ENCODE measurements at places on chromosomes 13 and 19.

GRCh38 chr13:27450921-27451471 lies 632 bp upstream of the MTIF3 start:
- DNase-seq = no peak

DNA sequence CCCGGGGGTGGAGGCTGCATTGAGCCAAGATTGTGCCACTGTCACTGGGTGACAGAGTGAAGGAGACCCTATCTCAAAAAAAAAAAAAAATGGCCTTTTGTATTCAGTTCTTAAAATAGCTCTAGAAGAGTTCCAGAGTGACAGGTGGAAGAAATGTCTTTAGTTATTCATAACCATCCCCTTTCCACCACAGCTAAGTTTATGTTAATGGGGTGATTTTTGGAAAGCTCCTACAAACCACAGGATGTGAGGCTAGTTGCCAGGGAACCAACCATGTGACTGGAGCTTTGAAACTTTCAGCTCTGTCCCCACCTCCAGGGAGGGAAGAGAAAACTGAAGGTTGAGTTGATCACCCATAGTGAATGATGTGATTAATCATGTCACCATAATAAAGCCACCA lies 6.9 kb downstream of the ZNF490 start:
- DNase-seq = no peak

- DNase-seq = no peak
Measured at GRCh38 chr13:70391678-70392077, 283.4 kb upstream of the KLHL1 start.

DNA sequence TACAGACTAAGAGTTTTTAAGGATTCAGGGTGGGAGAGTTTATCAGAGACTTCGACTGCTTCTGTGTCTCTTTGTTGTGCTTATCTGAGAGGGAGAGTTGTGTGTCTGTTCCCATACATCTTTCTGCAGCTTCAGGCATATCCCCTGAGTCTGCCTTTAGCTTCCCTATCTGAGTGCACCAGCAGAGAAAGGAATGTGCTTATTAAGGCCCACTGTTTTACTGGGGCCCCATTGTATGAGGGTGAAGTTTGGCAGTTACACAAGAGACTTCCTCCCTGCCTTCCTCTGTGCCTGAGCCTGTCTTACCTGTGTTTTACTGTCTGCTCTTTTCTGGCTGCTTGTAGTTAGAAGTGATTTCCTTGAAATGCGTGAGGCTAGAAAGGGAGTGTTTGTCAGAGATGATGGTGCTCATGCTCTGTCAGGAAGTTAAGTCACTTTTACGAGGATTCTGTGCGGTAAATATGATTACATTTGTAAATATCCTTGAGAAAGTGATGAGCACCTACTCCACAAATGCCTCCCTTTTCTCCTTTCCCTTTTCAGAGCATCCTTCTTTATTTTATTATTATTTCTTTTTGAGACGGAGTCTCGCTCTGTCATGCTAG lies 1228.9 kb upstream of the MIR17HG start:
- no peak for DNase-seq

GRCh38 chr19:28153123-28153522 lies 1059.8 kb downstream of the UQCRFS1 start:
- DNase-seq = no peak

DNA sequence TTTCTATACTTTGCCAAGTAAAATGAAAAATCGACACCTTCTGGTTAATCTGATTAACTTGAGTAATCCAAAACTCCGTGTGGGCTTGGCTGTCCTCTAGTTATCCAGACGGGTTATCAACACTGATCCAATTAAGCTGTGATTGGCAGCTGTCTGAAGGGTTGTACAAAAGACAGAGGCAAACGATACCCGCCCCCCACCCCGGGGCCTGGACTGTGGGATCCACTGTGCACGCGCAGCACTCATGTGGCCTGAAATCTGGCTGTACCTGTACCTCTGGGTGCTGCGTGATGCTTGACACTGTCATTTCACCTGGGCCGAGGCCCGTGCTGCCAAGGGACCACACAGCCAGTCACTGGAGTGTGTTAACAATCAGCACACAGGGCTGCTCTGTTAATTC lies 53.5 kb downstream of the COL4A2 start:
- DNase-seq = no peak

DNA sequence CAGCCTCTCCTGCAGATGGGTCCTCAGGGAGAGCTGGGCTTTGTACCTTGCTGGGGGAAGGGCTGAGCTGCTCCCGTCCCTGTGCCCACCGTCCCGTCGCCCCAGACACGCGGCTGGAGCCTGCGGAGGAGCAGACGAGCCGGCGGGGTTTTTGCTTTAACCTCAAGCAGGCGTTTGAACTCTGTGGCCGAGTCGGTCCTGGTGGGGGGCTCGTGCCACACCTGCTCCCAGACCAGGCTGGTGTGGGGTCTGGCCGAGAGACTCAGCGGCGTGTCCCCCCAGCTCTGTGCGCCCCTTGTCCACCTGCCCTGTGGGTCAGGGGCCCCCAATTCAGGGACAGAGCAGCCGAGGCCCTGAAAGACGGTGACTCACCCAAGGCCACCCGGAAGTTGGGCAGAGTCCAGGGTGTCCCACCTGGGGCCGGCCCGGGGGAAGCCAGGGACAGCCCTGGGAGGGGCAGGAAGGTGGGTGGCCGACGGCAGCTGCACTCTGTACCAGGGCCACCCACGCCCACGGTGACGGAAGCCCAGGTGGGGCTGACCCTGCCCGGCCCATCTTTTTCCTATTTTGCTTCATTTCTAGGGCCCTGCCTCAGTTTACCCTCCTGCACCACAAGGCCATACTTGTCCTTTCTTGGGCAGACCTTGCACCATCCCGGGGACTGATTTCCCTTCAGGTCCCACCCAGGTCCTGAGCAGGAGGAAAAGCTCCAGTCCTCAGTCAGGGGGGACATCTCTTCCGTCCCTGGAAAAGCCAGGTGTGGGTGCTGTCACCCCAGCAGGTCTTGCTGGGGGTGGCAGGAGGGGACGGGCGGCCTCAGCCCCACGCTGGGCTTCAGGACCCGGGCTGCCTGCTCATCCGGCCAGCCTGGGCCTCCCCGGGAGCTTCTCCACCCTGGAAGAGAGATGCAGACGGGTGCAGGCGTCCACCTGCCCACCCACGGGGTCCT lies 5.3 kb downstream of the EFNA2 start:
- no peak for DNase-seq

Measured in effector memory CD8-positive, alpha-beta T cell (primary cell).